Activated naive CD8-positive, alpha-beta T cell treated with anti-CD3 and anti-CD28 coated beads, Interleukin-2, amount 10 ng/mL, durations not matched to agents 7 days and 5 days (primary cell): ENCODE measurements at places on chromosomes 12 and 14. TPM values are rescaled to one million over a fixed set of nuclear protein-coding genes. Genes with fewer than 3 reads are reported as not detected.

- no peak for DNase-seq
Observed at GRCh38 chr14:63614679-63615363, 26.9 kb downstream of the WDR89 start.

GRCh38 chr14:101215927-101216326, 312.4 kb upstream of the RTL1 start:
- no peak for DNase-seq

DNA sequence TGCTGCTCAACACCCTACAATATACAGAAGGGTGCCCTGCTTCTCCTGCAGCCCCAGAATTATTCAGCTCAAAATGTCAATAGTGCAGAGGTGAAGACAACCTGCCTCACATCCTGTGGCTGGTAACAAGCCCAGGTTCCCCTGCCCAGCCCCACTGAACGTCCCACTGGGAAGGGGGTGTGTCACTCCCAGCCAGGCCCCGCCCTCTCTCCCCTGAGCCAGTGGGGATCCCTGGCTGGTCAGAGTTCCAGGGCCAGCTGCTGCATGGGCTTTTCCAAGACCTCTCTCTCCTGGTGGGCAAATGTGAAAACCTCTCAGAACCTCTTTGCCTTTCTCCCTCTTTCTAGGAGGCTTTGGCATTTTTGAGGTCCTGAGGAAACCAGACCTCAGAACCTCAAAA, 13.7 kb upstream of the LHX5 start:
- DNase-seq, result no peak

DNA sequence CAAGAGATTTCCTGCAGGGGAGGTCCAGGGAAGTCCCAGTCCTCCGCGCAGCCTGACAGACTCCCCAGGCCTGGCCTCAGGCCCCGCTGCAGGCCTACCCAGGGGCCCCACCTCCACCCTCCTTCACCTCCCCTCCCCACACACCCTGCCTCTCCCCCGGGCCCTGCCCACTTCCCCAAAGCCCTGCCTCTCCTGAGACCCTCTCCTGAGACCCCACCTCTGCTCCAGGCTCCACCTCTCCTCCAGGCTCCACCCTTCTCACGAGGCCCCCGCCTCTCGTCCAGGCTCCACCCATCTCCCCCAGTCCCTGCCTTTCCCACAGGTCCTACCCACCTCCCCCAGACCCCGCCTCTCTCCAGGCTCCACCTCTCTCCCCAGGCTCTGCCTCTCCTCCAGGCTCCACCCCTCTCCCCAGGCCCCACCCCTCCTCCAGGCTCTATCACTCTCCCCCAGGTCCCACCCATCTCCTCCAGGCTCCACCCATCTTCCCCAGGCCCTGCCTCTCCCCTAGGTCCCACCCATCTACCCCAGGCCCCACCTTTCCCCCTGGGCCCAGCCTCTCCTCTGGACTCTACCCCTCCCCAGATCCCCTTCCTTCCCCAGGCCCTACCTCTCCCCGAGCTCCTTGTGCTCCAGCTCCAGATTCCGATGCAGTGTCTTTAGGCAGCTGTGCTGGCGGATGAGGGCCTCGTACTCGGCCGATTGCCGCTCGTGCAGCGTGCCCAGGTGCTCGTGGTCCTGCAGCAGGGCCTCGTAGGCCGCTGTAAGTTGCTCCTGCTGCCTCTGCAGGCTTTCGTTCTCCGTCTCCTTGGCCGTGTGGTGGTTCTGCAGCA, 58.8 kb upstream of the GPR68 start:
- DNase-seq, result no peak

Gene CAPZA3
- not detected for total RNA-seq

Gene C14orf132
- 2.1 TPM for total RNA-seq

Gene SLC41A2
- 3.1 TPM for total RNA-seq

Gene AICDA
- total RNA-seq, result not detected
